ENCODE measurements at places on chromosomes 7 and 10.

DNA sequence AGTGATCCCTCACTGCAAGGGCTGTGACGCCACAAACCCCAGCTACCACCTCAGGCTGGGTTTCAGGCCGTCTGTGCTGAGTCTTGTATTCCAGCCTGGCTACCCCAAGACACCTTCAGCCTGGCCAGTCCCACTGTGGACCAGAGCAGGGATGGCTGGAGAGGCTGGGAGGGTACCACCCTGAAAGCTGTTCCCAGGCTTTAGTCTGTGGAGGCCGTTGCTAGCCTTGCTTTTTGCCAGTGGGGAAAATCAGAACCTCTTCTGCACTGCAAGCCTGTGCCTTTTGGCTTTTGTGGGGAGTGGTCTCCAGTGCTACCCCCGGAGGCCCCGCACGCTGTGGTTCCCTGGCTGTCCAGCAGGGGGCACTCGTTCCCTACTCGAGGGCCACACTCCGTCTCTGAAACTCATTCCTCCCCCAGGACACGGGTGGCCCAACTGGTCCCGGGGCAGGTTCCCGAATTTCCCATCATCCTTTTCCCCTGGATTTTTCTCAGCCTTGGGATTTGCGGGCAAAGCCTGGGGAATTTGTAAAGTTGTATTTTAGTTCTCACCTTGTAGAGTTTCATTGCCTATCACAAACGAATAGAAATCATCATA is 128.4 kb upstream of the BTBD16 start:
- DNase-seq = no peak

- DNase-seq = no peak
These were observed 47.2 kb upstream of the PPP2R2D start for GRCh38 chr10:131853610-131853964.

DNA sequence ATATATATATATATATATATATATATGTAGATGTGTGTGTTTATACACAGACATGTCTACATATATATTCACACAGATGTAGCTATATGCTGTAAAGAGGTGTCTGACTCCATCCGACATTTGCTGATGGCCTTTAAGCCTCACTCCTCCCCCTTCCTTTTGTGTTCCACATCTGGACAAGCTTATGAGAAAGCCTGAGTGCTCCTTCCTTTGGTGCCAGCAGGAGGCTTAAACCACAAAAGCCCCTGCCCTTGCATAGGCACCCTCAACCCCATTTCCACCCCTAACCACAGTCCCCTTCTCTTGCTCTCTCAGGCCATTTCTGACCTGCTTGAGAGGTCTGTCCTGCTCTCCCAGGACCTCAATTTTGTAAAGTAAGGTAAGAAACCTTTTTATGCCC is 98.7 kb downstream of the SVOPL start:
- no peak for DNase-seq

DNA sequence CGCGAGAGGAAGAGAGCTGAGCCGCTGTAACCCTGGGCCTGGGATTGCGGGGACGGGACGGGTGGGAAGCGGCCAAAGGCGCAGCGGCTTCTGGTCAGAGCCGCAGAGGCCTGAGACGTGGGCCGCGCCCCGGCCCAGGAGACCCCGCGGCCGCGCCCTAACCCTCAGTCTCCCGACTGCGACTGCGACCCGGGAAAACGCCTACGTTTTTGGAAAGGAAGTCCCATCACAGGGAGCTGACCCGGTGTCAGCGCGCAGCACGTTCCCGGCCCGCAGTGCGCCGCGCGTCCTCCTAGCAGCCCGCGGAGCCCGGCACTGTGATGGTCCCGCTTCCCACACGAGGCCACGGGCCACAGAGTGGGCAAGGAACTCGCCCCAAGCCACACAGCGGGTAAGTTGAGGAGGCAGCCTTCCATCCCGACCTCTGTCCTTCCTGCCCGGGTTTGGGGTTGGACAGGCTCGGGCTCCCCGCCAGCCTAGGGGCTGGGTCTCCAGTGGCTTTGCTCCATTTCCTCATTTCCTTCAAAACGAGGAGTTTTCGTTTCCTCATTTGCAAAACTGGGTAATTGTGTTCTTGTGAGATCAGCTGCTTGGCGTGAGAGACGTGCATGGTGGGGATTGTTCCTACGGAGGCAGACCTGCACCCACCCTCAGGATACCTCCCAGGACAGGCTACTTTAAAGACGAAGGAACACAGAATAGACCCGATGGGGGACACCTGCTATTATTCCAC is 1.2 kb downstream of the GPNMB start:
- DNase-seq = no peak

GRCh38 chr10:62618054-62618453 is 186.5 kb upstream of the ADO start:
- DNase-seq = no peak

- no peak for DNase-seq
These were observed 856.4 kb downstream of the LRMDA start for GRCh38 chr10:76287856-76288255.

DNA sequence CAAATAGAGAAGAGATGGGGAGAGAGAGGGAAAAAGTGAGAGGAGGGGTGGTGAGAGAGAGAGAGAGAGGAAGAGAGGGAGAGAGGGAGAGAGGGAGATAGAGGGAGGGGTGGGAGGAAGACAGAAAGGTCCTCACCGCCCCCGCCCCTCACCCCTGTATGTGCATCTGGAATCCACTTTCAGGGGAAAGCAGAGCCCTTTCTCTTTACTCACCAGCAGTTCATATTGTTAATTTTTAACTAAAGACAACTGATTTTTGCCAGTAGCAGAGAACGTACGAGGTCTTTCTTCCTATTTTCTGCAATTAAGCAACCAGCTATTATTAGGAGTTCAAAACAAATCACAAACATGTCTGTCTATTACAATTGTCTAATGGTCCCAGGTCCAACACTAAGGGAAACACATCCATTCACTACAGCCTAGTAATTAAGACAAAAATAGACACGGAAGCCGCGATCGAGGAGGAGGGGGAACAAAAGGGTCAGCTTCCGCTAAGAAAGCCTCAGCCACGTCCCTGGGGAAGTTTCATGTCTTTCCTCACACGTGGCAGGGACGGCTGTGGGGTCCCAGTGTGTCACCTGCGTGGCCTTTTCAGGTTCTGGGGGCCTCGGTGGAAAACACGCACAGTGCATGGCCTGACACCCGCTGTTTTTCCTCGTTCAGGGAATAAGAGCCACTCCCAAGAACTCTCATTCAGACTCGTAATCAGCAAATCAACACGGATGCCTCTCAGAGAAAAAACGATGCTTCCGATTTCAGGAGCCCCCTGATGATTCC is 572.0 kb downstream of the PTPRN2 start:
- no peak for DNase-seq

- no peak for DNase-seq
These were observed 40.6 kb upstream of the PTPRZ1 start for GRCh38 chr7:121832347-121832746.

- DNase-seq = no peak
These were observed 135.7 kb downstream of the DNAJB6 start for GRCh38 chr7:157472311-157473050.

GRCh38 chr10:50388181-50388580 is 136.9 kb upstream of the ASAH2 start:
- no peak for DNase-seq

DNA sequence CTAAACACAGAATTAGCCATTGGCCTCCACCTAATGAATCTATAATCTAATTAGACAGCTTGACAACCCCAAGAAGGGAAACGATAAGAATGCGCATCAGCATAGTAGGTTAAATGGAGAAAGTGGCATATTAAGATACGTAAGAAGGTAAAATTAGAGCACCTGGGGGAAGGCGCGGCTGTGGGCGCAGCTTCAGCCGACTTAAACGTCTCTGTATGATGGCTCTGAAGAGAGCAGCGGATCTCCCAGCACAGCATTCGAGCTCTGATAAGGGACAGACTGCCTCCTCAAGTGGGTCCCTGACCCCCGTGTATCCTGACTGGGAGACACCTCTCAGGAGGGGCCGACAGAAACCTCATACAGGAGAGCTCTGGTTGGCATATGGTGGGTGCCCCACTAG is 518.8 kb downstream of the PHTF2 start:
- no peak for DNase-seq

GRCh38 chr10:71070741-71071140 is 141.6 kb upstream of the UNC5B start:
- DNase-seq = no peak

- DNase-seq = no peak
These were observed 209.0 kb downstream of the CACNA2D1 start for GRCh38 chr7:82234457-82235049.

DNA sequence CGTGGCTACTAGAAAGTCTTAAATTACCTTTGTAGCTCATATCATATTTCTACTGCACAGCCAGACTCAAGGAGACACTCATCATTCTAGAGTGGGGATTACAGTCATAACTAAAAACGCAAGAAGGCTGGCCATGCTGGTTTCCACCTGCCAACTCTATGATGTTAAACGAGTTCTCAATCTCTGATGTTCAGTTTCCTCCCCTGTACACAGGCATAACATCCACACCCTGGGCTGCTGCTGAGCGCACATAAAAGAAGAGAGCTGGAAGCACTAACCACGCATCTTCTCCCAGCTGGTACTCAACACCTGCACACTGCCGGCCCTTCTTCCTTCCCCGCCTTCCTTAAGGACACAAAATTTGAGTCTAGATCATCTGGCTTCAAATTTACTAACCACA is 60.5 kb downstream of the SORBS1 start:
- no peak for DNase-seq
